ENCODE measurements at places on chromosomes 13 and 19.

- no peak for DNase-seq
Measured at GRCh38 chr13:105518086-105518485, 1017.4 kb downstream of the EFNB2 start.

GRCh38 chr13:37295071-37295470 lies 189.6 kb upstream of the CSNK1A1L start:
- DNase-seq = no peak

DNA sequence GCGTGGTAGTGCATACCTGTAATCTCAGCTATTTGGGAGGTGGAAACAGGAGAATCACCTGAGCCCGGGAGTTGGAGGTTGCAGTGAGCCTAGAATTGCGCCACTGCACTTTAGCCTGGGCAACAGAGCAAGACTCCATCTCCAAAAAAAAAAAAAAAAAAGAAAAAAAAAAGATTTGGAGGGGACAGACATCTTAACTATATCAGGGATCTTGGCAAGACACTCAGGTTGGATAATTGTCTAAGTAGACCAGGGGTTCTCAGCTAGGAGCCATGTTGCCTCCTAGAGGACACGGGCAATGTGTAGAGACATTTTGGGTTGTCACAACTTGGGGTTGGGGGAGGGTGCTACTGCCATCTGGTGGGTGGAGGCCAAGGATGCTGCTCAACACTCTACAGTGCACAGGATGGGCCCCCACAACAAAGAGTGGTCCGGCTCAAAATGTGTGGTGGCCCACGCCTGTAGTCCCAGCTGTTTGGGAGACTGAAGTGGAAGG lies 1.9 kb upstream of the ZNF580 start:
- DNase-seq = peak; percentile 83

DNA sequence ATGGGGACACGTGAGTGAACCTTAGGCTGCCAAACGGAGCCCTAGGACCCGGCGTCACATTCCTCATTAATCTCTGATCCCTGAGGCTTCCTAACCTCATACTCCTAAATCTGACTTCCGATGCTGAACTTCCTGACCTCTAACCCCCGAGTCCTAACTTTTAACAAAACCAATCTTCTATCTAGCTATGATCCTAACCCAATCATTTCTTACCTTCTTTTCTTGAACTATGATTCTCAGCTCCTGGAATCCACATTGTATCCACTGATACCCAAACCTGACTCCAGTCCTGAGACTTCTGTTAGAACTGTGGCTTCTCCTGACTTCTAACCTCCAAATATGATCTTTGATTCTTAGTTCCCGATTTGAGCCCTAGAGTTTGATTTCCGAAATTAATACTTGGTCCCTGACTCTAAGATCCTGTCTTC lies 447 bp downstream of the NFKBIB start:
- no peak for DNase-seq

- DNase-seq = no peak
Measured at GRCh38 chr19:34972163-34972705, 8.2 kb upstream of the ZNF792 start.

GRCh38 chr13:94073007-94073744 lies 406.3 kb downstream of the DCT start:
- no peak for DNase-seq

DNA sequence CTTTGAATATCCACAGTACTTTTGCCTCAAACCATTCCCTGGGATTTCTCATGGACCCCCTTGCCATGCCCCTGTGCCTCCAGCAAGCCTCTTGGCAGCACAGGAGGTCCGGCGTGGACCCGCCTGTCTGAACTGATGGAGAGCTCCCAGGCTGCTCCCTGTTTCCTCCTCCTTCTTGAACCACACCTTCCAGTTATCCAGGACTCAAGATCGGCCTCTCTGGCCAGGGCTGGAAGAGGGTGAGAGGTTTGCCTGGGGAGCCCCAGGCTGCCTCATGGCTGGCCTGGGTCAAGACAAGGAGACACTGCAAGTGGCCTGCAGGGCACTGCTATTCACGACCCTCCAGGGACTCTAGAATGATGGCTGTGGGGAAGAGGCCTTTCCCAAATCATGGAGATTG lies 93.6 kb upstream of the WASF3 start:
- DNase-seq = no peak

GRCh38 chr13:72648513-72649065 lies 78.8 kb downstream of the MZT1 start:
- no peak for DNase-seq

DNA sequence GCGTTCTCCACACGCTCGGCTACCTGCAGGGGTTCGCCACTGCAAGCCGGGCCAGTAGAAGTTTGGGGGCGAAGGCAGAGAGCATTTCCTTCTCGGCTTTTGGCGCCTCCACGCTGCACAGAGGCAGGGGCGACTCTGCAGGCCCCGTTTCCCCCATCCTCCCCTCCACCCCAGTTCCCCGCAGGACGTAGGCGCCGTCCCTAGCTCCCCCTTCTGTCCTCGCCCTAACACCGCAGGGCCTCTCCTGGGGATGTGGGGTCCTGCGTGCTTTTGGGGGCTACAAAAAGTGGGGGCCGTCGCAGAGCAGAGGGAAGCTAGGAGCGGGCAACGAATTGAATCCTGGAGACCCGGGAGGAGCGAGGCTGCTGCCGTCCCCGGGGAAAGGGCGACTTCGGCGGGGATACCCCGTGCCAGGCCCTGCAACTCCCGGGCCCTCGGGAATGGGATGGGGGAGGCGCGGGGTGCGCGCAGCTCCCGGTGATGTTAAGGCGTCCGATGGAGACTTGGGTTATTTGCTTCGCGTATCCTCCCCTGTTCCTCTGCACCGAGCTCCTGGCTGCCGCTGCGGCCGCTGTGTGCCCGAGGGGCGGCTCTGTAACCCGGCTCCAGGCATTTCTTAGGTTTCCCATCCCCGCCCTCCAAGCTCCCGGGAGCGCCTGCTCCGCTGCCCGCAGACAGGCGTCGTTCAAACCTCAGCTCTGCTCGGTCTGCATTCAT lies 255.9 kb upstream of the SOX21 start:
- DNase-seq = no peak

DNA sequence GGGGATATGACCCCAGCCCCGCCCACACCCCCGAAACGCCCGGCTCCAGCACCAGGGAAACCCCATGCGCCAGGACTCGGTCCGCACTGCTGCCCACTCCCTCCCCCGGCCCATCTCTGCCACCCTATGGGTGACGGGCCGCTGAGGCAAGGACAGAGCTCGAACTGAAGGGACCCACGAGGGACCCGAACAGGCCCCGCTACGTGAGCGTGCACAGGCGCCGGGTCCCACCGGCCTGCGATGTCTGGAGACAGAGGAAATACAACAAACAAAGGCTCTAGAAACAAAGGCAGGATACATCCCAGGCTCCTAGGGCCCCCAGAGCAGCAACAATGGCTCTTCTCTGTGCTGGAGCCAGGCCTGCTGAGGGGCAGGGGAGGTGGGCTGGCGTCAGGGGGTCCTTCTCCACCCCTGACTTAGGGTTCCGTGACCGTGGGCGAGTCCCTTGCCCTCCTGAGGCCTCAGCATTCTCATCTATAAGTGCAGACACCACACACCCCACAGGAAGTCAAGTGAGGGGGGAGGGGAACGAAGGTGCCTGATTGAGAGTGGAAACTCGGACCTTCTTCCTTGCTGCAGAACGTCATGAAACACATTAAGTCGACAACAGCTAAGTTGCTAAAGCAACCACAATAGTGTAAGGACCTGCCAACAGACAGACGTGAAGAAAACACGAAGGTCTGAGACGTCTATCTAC lies 3.1 kb downstream of the ABHD17A start:
- no peak for DNase-seq

GRCh38 chr19:51727349-51727880 lies 3.6 kb upstream of the HAS1 start:
- no peak for DNase-seq

GRCh38 chr13:107138486-107138885 lies 570.5 kb upstream of the ARGLU1 start:
- no peak for DNase-seq
